H9 (cell line): ENCODE measurements at places on chromosomes 13 and 19.

- no peak overlapping the region for H3K27ac ChIP-seq
- H3K4me1 ChIP-seq = no peaks in the 10 kb centered on the region; the same call in 1 of the 2 replicates
- no peaks in the 10 kb centered on the region for H3K27me3 ChIP-seq
- DNase-seq = no peak
These were observed 172.6 kb downstream of the GPC6 start for GRCh38 chr13:93399212-93399611.

GRCh38 chr13:50990818-50991506 is 81.4 kb downstream of the RNASEH2B start:
- no peaks in the 10 kb centered on the region for H3K27me3 ChIP-seq
- peak; percentile 49 for DNase-seq
- no peaks in the 10 kb centered on the region for H3K36me3 ChIP-seq
- H3K4me3 ChIP-seq = no peak overlapping the region; the same call in 1 of the 2 replicates
- H3K4me1 ChIP-seq = peaks cover 3% of the 10 kb centered on the region; the same call in 1 of the 2 replicates
- H3K27ac ChIP-seq = no peak overlapping the region

- H3K27me3 ChIP-seq = peaks cover 13% of the 10 kb centered on the region; the same call in 1 of the 2 replicates
- peaks cover 2% of the 10 kb centered on the region; the same call in 2 of the 3 replicates for H3K36me3 ChIP-seq
- no peak for DNase-seq
- no peak overlapping the region for H3K4me3 ChIP-seq
- H3K4me1 ChIP-seq = peaks cover 4% of the 10 kb centered on the region; the same call in 1 of the 2 replicates
These were observed 4.8 kb downstream of the TNFSF9 start for GRCh38 chr19:6535558-6536137.

DNA sequence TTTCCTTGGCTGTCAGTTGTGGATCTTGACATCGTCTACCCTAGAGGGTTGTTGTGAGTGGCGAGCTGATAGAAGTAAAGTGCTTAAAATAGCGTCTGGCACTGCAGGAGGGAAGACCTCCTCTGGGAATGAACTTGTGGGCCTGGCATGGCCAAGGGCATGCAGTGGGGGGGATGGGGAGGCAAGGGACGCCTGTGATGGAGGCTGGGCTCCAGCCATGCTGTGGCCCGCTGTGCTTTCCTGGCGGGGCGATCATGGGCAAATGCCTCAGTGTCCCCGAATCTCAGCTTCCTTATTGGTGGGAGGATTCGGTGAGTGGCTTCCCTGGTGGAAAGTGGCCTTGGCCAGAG is 10.7 kb downstream of the CARM1 start:
- H3K4me1 ChIP-seq = peaks cover 16% of the 10 kb centered on the region; the same call in 1 of the 2 replicates
- no peaks in the 10 kb centered on the region for H3K27me3 ChIP-seq
- DNase-seq = no peak
- peak overlapping the region; percentile 36; the same call in 1 of the 3 replicates for H3K4me3 ChIP-seq
- H3K27ac ChIP-seq = no peak overlapping the region

GRCh38 chr19:5588441-5588840 is 20.7 kb upstream of the TINCR start:
- peaks cover 32% of the 10 kb centered on the region for H3K36me3 ChIP-seq
- no peak for DNase-seq
- no peaks in the 10 kb centered on the region; the same call in 1 of the 2 replicates for H3K4me1 ChIP-seq
- no peak overlapping the region; the same call in 2 of the 3 replicates for H3K4me3 ChIP-seq

- no peaks in the 10 kb centered on the region for H3K4me1 ChIP-seq
- H3K36me3 ChIP-seq = no peaks in the 10 kb centered on the region; the same call in 2 of the 3 replicates
- H3K27me3 ChIP-seq = no peaks in the 10 kb centered on the region
- H3K27ac ChIP-seq = no peak overlapping the region
- H3K4me3 ChIP-seq = no peak overlapping the region
These were observed 214.4 kb downstream of the RAP2A start for GRCh38 chr13:97648171-97648880.

DNA sequence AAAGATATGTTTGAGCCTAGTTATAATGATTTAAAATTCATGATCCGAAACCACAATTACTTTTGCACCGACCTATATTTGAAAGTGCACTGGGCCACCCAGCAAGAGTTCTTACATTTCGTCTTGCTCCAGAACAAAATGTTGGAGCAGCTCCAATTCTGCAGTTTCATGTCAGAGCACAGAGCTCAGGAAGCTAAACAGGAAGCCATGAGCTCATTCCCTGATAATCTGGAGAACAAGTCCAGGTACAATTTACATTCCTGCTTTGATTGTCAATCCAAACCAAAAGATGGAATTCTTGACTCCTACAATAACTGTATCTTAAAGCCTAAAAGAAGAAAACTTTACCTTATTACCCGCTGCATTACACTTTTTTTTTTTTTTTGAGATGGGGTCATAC is 131.8 kb downstream of the KCTD12 start:
- no peaks in the 10 kb centered on the region for H3K4me1 ChIP-seq
- no peaks in the 10 kb centered on the region for H3K27me3 ChIP-seq
- DNase-seq = no peak
- no peaks in the 10 kb centered on the region for H3K36me3 ChIP-seq

- no peak overlapping the region for H3K27ac ChIP-seq
- no peaks in the 10 kb centered on the region for H3K36me3 ChIP-seq
- DNase-seq = peak; percentile 80
- no peaks in the 10 kb centered on the region; the same call in 1 of the 2 replicates for H3K4me1 ChIP-seq
- H3K27me3 ChIP-seq = no peaks in the 10 kb centered on the region
- no peak overlapping the region for H3K4me3 ChIP-seq
These were observed 16.5 kb downstream of the SIGLEC7 start for GRCh38 chr19:51158474-51159129.

GRCh38 chr19:16435238-16435917 is 36.4 kb downstream of the EPS15L1 start:
- no peaks in the 10 kb centered on the region for H3K27me3 ChIP-seq
- H3K4me1 ChIP-seq = no peaks in the 10 kb centered on the region
- H3K4me3 ChIP-seq = no peak overlapping the region
- no peak overlapping the region for H3K27ac ChIP-seq
- H3K36me3 ChIP-seq = peaks cover 61% of the 10 kb centered on the region

GRCh38 chr13:27008733-27009132 is 162.9 kb downstream of the USP12 start:
- H3K36me3 ChIP-seq = no peaks in the 10 kb centered on the region
- DNase-seq = no peak
- H3K27ac ChIP-seq = no peak overlapping the region
- no peak overlapping the region for H3K4me3 ChIP-seq
- H3K27me3 ChIP-seq = no peaks in the 10 kb centered on the region; the same call in 1 of the 2 replicates

DNA sequence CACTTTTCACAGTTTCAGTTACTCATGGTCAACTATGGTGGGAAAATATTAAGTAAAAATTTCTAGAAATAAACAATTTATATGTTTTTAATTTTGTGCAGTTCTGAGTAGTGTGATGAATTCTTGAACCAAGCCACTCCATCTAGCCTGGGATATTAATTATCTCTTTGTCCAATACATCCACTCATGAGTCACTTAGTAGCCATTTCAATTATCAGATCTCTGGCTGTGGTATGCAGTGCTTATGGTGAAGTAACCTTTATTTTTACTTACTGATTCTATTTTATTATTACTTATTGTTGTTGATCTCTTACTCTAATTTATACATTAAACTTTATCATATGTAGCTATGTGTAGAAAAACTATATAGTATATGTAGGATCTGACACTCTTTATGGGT is 128.9 kb upstream of the KLHL1 start:
- no peak overlapping the region for H3K4me3 ChIP-seq
- DNase-seq = no peak
- H3K4me1 ChIP-seq = no peaks in the 10 kb centered on the region
- H3K36me3 ChIP-seq = peaks cover 1% of the 10 kb centered on the region; the same call in 1 of the 3 replicates
- H3K27ac ChIP-seq = no peak overlapping the region
- no peaks in the 10 kb centered on the region for H3K27me3 ChIP-seq

- 0 out of 2 replicates have a peak, but pooled peaks cover 2% of the 10 kb centered on the region for H3K4me1 ChIP-seq
- H3K36me3 ChIP-seq = peaks cover 43% of the 10 kb centered on the region
- DNase-seq = no peak
- no peak overlapping the region for H3K27ac ChIP-seq
These were observed 22.3 kb downstream of the ZSWIM9 start for GRCh38 chr19:48192750-48193149.

- no peak overlapping the region for H3K27ac ChIP-seq
- no peak overlapping the region for H3K4me3 ChIP-seq
- H3K4me1 ChIP-seq = no peaks in the 10 kb centered on the region
- no peak for DNase-seq
- no peaks in the 10 kb centered on the region for H3K27me3 ChIP-seq
These were observed 108.5 kb upstream of the GPC6 start for GRCh38 chr13:93118081-93118615.

GRCh38 chr19:2779121-2779740 is 3.8 kb downstream of the SGTA start:
- H3K4me1 ChIP-seq = no peaks in the 10 kb centered on the region
- no peak overlapping the region for H3K4me3 ChIP-seq
- H3K36me3 ChIP-seq = peaks cover 31% of the 10 kb centered on the region
- no peak overlapping the region for H3K27ac ChIP-seq

DNA sequence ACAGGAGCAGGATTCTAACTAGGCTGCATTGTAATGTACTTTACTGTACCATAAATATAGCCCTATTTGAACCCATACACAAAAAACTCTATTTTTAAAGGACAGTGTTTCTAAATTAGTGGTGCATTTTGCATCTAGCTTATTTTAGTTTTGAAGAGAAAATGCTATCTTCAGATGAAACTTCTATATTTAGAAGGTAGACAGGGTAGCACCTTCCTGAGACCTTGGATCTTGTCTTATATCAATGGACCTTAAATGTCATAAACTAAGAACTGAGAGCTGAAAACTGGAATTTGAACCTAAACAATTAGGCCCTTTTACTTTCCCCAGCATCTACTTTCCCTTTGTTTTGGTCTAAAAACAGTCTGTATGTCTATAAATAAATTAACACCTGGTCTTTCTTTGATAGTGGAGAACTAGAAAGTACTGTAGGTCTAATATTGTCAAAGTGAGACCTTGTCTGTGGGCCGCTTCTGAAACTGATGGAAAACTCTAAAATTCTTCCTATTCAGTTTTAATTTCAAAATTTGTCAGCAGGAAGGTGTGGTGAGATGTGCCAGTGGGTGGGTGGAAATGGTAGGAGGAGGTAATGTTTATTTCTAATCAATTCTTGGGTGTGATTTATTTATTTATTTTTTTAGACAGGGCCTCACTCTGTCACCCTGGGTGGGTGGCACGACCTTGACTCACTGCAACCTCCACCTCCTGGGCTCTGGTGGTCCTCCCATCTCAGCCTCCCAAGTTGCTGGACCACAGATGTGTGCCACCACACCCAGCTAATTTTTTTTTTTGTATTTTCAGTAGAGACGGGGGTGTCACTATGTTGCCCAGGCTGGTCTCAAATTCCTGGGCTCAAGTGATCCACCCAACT is 10.1 kb downstream of the COG3 start:
- H3K27me3 ChIP-seq = no peaks in the 10 kb centered on the region
- no peak overlapping the region for H3K27ac ChIP-seq
- H3K4me1 ChIP-seq = no peaks in the 10 kb centered on the region
- no peak overlapping the region for H3K4me3 ChIP-seq
- DNase-seq = no peak
- H3K36me3 ChIP-seq = peaks cover 4% of the 10 kb centered on the region; the same call in 1 of the 3 replicates

DNA sequence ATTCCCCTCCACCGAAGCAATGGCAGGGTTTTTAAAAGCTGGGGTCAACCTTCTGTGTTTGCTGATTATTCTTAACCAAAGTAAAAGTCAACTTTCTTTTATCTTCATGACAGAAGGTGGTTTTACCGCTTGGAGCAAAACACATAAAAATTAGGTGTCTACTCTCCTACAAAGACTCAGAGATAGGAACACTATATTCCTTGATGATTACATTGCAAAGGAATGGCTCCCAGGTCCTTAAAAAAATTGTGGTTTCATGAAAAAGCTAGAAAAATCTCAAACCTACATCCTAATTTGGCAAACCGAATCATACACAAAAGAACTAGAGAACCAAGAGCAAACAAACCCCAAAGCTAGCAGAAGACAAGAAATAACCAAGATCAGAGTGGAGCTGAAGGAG is 760.4 kb upstream of the PCDH20 start:
- no peak for DNase-seq
- H3K27me3 ChIP-seq = no peaks in the 10 kb centered on the region
- no peak overlapping the region for H3K27ac ChIP-seq
- no peaks in the 10 kb centered on the region; the same call in 1 of the 3 replicates for H3K36me3 ChIP-seq

- H3K4me1 ChIP-seq = no peaks in the 10 kb centered on the region
- H3K4me3 ChIP-seq = no peak overlapping the region
- H3K36me3 ChIP-seq = peaks cover 8% of the 10 kb centered on the region; the same call in 2 of the 3 replicates
These were observed 41.2 kb downstream of the POLR1D start for GRCh38 chr13:27662738-27663470.

DNA sequence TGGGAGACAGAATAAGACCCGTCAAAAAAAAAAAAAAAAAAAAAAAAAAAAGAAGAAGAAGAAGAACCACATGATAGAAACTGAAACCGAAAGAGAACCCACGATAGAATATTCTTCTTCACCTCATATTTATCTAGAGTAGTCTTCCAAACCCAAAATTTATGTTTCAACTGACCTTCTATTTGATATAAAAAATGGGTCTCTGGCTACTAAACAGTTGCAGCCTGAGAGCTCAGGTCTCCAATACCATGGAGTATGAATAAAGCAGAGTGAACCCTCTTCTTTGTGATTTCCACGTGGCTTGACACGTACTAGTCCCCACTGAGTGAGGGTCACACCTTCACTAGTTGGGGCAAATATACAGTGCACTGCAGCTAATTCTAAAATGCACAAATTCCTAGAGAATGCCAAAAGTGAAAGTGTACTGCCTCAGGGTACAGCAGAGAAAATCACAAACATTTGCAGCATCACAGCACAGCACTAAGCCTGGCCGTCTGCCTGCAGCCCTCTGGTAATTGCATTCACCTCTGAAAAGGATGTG is 30.8 kb upstream of the RFC3 start:
- DNase-seq = no peak
- no peak overlapping the region for H3K27ac ChIP-seq
- no peaks in the 10 kb centered on the region for H3K4me1 ChIP-seq
- no peak overlapping the region for H3K4me3 ChIP-seq

GRCh38 chr19:32890841-32891240 is 21.3 kb upstream of the SLC7A9 start:
- H3K4me1 ChIP-seq = no peaks in the 10 kb centered on the region
- no peak for DNase-seq
- no peaks in the 10 kb centered on the region; the same call in 1 of the 2 replicates for H3K27me3 ChIP-seq
- H3K27ac ChIP-seq = no peak overlapping the region
- H3K36me3 ChIP-seq = peaks cover 17% of the 10 kb centered on the region
- H3K4me3 ChIP-seq = no peak overlapping the region

DNA sequence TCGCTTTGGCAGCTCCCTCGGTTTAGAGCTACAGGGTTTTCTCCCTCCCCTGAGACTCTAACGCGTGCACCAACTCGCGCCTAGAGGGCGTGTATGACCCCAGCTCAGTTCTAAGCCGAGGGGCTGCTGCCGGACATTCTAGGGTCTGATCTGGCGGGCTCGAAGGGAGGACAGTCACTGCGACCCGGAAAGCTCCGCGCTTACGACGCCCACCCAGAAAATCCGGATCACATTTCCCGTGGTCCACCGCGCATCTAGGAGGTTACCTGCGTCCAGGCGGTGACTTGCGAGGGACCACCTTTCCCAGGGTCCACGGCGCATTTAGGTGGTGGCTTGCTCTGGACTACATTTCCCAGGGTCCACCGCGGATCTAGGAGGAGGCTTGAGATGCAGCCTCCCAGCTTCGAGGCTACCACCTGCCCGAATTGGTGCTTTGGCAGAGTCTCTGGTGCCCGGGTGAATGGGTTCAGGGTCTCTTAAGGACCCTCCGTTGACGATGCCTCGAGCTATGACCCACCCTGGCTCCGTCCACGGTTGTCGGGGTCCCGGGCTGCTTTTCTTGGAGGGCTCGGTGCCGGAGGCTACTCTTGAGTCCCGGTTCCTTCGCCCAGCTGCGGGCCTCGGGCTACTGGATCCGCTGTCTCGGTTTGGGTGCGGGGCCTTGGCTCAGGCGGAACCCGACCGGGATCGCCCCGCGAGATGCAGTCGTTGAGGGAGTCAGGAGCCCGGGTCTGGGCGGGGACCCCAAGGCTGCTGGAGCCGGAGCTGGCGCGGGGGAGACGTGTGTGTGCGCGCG is 30.5 kb downstream of the ZNF146 start:
- peak; percentile 94 for DNase-seq
- peak overlapping the region; percentile 79 for H3K4me3 ChIP-seq
- H3K27ac ChIP-seq = no peak overlapping the region
- H3K36me3 ChIP-seq = peaks cover under 1% of the 10 kb centered on the region; the same call in 1 of the 2 replicates
